ENCODE measurements at places on chromosomes 11 and 22.
A peak's percentile ranks its signal among the peaks of the same experiment; 100 is the strongest.

DNA sequence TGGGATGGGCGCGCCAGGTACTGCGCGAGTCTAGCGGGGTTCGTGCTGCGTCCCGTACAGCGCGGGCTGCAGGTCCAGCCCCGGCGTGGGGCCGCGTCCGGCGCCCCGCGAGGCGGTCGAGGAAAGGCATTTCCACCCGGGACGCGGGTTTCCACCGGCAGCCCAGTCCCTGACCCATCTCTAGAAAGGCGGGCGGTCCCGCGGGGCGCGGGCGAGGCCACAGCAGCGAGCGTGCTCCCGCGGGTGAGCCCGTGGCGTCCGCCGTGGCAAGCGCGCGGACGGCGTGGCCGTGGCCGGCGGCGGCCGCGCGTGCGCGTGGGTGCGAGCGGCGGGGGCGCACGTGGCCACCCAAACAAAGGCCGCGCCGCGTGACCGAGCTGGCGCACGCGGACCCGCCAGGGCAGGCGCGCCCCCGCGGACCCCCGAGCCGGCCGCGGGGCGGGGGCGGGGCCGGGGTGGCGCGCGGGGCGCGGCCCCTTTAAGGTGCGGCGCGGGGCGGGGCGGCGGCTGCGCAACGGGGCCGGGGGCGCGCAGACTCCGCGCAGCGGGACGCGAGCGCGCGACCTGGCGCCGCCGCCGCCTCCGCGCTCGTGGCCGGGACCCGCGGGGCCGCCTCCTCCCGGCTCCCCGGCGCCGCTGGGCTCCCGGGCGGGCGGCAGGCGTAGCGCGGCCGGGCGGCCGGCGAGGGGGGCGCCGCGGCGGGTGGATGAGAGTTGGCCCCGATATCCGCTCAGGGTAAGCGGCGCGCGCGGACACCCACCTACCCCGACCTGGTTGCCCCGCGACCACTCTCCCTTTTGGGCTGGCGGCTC, 39.3 kb upstream of the CELSR1 start:
- peak; percentile 89 for DNase-seq

DNA sequence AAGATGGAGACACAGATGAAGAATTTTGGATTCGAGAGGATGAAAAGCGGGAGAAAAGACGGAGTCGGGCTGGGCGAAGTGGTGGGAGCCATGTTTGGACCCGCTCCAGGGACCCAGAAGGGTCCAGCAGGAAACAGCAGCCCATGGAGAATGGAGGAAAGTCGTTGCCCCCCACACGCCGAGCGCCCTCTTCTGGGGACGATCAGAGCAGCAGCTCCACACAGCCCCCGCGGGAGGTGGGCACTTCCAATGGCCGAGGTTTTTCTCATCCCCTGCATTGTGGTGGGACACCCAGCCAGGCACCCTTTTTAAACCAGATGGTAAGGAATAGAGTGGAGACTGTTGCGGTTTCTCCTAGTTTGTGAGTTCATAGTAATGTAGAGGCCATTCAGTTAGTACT, 22.8 kb upstream of the SLC25A18 start:
- no peak for DNase-seq

- DNase-seq = no peak
Measured at GRCh38 chr22:29719899-29720645, at the start of gene CABP7. CABP7 (plus strand) TSS chr22:29720003; CDS start chr22:29720425, 422 bp downstream.

GRCh38 chr11:12319461-12319951, 57.9 kb upstream of the PARVA start:
- DNase-seq = no peak

DNA sequence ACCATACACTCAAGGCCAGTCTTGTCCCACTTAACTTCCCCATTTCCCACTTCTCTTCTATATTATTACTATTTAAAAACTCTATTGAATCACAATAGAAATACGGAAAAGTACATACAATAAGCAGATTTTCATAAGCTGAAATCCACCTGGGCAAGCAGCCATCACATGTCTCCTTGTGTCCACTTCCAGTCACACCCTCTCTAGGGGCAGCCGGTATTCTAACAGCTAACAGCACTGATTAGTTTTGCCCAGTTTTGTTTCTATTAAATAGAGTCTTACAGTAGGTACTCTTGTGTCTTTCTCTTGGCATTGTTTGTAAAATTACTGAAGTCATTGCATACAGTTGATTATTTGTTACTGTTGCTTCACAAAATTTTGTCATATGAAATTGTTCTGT, 37.8 kb downstream of the PPP6R3 start:
- DNase-seq = no peak

DNA sequence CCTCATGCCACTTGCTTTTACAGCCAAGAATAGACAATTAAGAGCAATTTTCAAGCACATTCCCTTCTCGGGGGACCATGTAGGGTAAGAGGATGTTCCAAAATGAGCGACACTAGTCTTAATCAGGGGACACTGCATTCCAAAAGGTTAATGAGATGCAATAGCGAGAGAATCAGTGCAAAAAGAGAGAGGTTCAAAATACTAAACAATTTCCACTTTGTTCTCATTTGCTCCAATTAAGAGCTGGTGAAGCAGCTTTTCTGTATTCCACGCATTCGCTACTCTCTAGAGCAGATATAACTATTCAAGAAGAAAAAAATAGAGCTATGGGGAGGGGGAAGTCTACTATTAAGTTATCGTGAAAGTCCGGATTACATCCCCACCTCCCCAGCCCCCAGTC, 811 bp downstream of the LRRC4C start:
- DNase-seq = no peak

GRCh38 chr11:109697140-109697843, 275.3 kb downstream of the C11orf87 start:
- peak; percentile 29 for DNase-seq

DNA sequence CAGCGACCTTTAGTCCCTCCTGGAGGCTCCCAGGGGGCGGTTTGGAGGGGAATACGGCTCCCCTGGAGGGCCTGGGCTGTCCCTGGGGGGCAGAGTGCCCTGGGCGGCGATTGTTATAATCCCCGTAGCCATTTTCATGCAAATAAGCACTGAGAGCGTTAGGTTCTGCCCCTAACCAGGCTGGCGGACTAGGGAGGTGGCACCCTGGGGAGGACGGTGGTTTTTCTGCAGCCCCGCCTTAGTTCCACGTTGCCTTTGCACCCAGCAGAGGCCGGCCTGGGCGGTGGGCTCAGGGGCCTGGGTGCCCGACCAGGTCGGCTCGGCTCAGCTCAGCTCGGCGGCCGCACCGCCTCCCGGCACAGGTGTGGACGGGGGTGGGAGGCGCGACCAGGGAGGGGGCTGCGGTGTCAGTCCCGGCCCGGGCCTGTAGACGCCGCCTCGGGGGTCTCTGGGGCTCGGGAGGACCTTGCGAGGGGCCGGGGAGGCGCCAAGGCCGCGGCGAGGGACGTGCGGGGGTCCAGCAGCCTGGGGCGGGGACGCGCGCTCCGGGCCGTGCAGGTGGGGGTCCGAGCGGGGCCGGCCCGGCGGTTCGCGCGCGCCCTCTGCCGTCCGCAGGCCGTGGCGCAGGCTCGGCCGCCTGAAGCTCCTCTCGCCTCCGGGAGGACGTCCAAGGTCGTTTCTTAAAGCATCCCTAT, 2.3 kb upstream of the DUSP8 start:
- no peak for DNase-seq
